ENCODE measurements at places on chromosomes 16 and 17.

- DNase-seq = no peak
Measured at GRCh38 chr17:18270046-18270931, 9.8 kb downstream of the MIEF2 start.

DNA sequence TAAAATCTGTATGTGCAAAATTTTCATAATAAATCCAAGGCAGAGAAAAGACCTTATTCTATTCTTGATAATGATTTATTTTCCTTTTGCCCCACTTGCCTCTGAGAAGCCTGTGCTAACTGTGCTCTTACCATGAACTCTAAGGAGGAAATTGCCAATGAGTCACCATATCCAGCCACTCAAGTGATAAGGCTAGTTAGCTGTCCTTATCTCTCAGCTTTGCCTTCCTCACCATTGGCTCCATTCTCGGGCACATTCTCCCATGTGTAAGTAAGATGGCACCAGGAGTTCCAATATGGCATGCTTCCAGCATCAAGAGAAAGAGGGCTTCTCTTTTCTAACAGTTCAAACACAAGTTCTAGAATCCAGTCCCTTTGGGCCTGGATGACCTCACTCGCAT is 142.4 kb downstream of the TOX3 start:
- DNase-seq = peak; percentile 5

DNA sequence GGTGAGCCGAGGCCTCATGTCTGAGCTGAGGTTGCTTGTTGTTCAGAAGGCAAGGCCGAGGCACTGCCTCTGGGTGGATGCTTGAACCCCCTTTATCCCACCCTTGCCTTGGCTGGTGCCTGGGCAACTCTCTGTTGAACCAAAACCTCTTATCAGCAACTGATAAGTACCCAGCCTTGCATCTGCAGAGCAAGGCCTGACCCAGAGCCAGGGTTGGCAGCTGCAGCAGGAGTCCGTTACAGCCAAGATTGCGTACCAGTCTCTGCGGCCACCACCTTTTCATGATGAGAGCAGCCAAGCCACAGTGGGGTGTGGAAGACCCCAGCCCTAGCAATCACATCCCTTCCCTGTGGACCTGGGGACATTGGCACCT is 118.3 kb downstream of the RAB11FIP4 start:
- no peak for DNase-seq

- DNase-seq = no peak
Measured at GRCh38 chr17:77441940-77442339, 301.2 kb downstream of the SEC14L1 start.

DNA sequence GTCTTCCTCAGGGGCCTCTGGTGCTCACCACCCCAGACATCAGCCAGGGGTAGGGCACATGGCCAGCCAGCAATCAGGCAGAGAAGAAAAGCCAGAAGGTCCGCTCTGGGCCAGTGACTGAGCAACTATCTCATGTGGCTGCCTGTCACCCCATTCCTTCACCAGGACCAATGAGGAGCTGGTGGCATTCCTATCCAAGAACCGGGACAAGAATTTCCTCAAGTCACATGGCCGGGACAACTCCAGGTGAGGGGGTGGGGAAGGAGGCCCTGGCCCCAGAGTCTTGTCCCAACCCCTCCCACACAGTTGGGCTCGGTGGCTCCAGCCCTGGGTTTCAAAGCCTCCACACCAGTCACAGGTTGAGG is 9.4 kb downstream of the XYLT2 start:
- DNase-seq = no peak

DNA sequence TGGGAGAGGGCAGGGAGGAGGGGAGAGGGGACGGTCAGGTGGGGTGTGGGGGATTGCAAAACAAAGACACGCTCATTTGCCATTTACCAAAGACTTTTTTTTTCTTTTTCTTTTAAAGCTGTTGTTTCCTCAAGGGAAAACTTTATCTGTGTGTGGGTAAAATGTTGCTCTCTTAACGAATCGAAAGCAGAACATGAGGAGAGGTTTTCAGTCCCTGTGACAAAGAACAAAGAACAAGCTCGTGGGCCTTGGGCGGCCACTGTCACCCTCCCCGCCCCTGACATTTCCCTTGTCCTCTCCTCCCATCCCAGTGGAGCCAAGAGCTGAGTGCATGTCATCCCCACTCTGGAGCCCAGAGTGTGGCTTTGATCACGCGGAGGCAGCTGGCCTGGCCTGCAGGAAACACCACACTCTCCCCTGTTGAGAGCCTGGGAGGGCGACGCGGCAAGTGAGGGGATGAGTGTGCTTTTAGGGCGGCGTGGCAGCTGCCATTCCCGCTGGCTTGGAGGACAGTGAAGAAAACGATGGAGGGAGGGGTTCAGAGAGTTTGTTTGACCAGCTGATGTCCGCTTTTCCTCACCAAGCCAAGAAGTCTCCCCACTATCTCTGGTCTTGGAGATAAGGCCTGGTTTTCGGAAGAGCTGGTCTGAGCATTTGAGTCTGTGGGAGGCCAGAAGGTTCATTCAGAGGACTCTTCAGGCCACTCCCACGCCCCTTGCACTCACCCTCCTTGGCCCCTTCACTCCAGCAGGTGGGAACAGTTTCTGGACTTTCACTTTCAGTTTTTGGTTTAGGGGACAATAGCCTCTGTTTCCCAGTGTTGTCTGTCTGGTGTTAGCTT is 11.4 kb downstream of the CCR7 start:
- no peak for DNase-seq

DNA sequence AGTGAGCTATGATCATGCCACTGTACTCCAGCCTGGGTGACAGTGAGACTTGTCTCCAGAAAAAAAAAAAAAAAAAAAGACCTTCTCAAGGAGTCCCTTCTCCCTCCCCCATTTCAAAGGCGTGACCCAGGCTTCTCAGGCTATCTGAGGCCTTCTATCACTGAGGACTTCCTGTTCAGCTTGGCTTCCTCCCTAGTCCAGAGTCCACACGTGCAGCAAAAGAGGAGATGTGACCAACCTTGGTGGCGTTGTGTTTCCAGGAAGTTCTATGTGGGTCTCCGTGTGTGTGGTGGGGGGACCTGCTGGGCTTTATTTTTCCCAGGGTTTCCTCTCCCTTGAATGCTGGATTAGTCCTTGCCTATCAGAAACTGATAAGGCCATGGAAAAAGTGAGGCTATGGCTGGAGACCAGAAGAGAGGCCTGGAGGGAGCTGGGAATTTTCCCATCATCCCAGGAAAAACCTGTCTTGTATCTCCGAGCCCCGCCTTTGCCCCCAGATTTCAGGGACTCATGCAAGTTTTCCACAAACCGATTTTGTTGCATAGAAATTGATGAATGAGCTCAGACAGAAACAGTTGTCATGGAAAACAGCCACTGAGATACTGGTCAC is 148.1 kb downstream of the SALL1 start:
- DNase-seq = no peak

Data from kidney glomerular epithelial cell (primary cell).